ENCODE measurements at places on chromosomes 3 and 15.

GRCh38 chr3:55718521-55718921 is 231.4 kb upstream of the WNT5A start:
- DNase-seq = no peak

- DNase-seq = no peak
These were observed 295 bp downstream of the ZWILCH start for GRCh38 chr15:66505430-66505811.

DNA sequence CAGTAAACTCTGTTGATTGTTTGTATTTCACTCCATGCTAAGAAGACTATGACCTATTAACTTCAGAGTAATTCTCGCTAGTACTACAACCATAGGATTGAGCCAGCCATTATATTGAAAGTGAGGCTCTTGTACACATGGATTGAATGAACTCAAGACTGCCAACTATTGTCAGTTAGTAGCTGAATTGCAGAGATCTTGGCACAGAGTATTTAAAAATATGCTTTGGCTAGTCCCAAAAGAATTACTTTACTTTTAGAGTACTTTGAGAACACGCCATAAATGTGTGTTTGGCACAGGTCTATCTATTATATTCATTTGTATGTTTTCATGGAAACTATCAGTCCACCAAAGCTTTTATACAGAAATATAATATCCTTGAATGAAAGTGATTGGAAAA is 226.7 kb upstream of the DCBLD2 start:
- DNase-seq = no peak

DNA sequence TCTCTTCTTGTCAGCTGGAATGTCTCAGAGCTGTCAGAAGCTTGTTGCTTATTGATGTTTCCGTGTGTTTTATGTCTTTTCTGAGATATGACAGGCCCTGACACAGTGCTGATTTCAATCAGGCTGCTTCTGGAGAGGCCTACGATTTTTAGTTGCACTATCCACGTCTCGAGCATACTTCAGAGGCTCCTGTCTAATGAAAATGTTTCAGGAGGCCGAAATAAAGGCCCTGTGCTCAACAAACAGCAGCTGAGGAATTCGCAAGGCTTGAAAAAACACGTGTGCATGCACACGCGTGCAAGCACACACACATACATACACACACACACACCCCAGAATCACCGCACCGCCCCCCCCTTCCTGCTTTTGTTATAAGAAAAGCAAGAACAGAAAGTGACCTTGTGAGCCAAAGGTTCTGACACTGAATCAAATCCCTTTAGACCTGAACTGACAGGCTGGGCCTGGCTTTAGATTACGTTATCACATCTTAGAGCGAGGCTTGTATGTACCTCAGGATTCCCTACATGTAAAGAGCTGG is 296.6 kb downstream of the NR2F2 start:
- no peak for DNase-seq

DNA sequence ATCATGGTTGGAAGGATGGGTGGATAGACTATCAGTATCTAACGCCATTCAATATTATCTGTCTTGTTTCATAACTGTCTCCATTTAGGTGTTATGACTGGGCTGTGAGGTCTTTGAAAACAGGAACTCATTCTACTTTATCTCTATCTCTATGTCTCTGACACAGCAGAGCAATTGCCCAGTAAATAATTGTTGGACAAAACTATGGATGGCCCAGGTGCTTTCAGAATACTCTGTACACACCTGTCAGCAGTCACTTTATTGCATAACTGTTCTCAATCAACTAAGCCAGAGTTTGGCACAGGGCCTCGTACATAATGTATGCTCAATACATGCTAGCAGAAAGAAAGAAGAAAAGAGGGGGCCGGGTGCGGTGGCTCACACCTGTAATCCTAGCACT is 210.3 kb downstream of the OPA1 start:
- no peak for DNase-seq
